ENCODE measurements at places on chromosomes 11 and 22.

DNA sequence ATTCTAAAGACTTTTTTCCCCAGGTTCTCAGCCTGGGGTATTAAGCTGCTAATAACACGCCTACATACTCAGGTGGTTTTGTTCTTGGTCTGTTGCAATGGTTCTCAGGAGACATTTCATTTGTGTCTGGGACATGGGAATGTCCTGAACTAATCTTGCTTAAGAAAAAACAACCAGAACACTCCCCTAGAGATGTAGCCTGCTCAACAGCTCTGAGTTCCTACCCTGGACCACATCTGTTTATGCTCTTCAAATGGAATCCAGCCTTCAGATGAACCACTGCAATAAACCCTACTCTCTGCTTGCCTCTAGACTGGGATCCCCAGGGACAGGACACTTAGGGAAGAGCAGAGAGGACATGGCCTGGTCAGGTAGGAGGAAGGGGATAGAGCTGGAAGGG is 29.9 kb downstream of the RELT start:
- DNase-seq: no peak

DNA sequence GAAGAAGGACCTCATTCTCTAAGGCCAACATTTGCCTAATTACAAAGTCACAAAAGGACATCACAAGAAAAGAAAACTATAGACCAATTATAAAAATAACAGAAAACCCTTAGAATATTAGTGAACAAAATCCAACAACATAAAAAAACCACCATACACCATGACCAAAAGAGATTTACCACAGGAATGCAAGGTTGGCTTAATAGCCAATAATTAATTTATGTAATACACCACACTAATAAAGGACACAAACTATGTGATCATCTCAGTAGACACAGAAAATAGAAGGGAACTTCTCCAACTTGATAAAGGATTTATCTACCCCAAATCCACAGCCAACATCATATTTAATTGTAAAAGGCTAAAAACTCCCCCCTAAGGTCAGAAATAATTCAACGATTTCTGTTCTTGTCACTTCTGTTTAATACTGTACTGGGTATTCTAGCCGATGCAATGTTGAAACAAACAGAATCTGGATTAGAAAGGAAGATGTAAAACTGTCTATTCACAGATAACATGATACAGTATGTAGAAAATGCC is 24.9 kb downstream of the CLTCL1 start:
- no peak for DNase-seq

DNA sequence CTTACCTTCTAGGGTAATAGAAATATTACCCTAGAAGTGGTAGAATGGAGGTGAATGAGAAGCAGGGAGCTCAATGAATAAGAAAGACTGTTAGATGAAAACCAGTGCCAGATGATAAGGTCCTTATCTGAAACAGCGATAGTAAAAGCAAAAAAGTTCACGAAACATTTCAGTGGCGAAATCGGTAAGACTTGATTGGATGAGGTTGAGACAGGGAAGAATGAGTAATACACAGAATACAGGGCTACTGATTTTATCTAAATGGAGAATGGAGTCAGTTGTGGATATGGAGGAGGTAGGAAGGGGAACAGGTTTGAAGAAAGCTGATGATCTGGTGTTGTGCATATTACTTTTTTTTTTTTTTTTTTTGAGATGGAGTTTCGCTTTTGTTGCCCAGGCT is 96.5 kb downstream of the GALNT18 start:
- no peak for DNase-seq

DNA sequence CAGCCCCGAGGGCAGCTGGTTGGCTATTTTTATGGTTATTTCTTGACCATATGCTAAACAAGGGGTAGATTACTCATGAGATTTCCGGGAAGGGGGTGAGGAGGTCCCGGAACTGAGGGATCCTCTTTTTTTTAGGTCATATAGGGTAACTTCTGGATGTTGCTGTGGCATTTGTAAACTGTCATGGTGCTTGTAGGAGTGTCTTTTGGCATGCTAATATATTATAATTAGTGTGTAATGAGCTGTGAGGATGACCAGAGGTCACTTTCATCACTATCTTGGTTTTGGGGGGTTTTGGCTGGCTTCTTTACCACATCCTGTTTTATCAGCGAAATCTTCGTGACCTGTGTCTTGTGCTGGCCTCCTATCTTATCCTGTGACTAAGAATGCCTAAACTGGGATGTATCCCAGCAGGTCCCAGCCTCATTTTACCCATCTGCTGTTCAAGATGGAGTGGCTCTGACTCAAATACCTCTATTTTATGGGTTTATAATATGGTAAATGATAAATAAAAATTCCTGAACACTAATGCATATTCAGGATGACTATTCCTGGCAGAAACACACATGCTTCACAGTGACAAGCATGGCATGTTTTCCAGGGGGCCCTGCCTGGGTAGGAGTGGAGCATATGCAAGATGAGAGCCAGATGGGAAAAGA is 11.2 kb downstream of the KREMEN1 start:
- no peak for DNase-seq

- DNase-seq: no peak
Measured at GRCh38 chr22:22087854-22088657, 105.5 kb upstream of the TOP3B start.

Measured in heart left ventricle (tissue), 16 donors.